ENCODE measurements at places on chromosomes 2 and 18. TPM values are rescaled to one million over a fixed set of nuclear protein-coding genes. Genes with fewer than 3 reads are reported as not detected.
A peak's percentile ranks its signal among the peaks of the same experiment; 100 is the strongest.

- DNase-seq = no peak
Observed at GRCh38 chr2:177056481-177056929, 156.1 kb upstream of the HNRNPA3 start.

- no peak for DNase-seq
Observed at GRCh38 chr2:30382995-30383394, 64.1 kb upstream of the LCLAT1 start.

Gene CFAP210
- total RNA-seq = not detected

DNA sequence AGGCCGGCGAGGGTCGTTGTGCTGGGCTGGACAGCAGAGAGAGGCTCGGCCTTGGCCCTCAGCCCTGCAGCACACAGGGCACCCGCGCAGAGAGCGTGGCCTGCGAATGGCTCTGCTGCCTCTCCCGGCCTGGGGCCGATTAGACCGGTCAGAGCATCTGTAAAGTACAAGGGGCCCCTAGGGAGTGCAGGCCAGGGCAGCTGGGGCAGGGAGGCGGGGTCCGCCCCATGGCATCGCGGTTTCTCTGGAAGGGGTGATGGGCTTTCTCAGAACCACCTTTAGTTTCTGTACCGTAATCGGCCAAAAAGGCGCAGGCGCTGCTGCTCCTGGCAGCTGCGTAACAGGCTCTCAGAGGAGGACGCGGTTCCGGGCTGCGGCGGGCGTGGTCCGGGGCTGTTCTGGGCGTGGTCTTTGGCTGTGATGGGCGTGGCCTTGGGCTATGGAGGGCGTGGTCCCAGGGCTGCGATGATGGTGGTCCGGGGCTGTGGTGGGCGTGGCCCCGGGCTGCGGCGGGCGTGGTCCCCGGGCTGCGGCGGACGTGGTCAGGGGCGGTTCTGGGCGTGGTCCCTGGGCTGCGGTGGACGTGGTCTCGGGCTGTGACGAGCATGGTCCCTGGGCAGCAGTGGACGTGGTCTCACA is 1.5 kb upstream of the GPR148 start:
- no peak for DNase-seq

Gene SLC14A1
- total RNA-seq = 0.34 TPM

Gene SAG
- total RNA-seq = not detected

DNA sequence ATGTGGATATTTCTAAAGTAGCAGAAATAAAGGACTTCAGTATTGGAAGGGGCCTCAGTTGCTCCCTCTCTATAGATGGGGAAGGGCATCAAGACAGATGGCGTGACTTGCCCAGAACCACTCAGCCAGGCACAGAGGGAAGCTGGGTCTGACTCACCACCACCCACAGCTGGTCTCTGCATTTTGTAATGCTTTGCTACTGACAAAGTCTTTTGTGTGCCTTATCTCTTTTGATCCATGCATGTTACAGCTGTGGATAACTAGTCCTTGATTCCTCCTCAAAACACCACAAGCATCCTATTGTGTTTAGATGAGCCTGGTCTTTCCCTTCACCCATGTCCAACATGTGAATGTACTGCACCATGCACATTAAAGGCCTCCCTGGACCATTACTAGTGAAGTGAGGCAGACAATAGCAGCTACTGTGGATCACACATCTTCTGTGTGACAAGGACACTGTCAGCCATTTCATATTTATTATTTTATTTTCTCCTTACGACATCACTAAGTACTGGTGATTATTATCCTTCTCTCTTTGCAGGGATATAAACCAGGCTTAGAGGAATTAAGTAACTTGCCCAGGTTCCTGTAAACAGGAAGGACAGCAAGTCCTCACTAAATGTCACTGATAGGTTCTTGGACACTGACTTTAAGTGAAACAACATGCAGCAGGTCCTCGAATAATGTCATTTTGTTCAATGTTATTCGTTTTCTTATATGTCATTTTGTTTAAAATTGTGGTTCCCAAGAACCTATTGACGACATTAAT is 29.6 kb upstream of the IL37 start:
- peak; percentile 50 for DNase-seq

Gene TSHZ1
- 33.5 TPM for total RNA-seq

Gene ARL6IP6
- total RNA-seq = 26.0 TPM

DNA sequence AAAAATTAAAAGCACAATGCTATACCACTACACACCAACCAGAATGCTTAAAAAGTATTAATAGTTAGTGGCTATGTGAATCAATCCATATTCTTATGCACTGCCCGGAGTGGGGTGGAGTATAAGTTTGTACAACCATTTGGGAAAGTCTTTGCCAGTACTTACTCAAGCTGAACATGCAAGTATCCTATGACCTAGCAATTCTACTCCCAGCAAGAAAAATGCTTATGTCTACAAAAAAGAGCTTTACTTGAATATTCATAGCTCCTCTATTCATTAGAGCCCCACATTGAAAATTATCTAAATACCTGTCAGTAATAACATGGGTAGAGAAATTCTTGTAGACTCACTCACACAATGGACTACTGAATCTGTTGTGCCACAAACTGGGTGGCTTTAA is 21.4 kb upstream of the CNOT11 start:
- DNase-seq = no peak

GRCh38 chr2:231704017-231704416 is 4.3 kb upstream of the PTMA start:
- no peak for DNase-seq

Gene CCDC148
- total RNA-seq = 1.2 TPM

Gene RTP5
- total RNA-seq = not detected

- DNase-seq = no peak
Observed at GRCh38 chr18:45954070-45954934, 12.8 kb downstream of the EPG5 start.

- no peak for DNase-seq
Observed at GRCh38 chr18:2686349-2686968, 30.9 kb downstream of the SMCHD1 start.

DNA sequence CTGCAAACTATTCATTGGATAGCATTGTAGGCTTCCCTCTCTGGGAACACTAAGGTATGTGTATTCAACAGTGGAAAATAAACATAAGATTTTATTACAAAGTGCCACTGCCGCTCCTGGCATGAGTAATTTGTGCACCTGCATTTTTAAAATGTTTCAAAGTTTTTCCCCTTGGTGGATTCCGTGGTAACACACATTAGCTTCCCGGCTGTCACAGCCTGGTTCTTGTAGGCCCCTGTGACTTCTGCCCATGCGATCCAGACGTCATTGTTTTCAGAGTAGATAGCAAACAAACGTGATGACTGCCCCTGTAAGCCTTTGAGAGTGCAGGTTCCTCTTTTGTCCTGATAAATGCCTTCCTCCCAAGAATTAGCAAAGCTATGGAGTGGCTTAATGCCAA is 421.0 kb downstream of the ZNF521 start:
- DNase-seq = no peak

Gene CXCR2
- total RNA-seq = not detected

Gene RGPD3
- 0.05 TPM for total RNA-seq

Gene LONRF2
- total RNA-seq = 0.19 TPM

GRCh38 chr18:30450927-30451326 is 591.6 kb downstream of the DSC3 start:
- no peak for DNase-seq
